Liver (tissue), 10 donors: ENCODE measurements at places on chromosomes 16 and 17. TPM values are rescaled to one million over a fixed set of nuclear protein-coding genes. Genes with fewer than 3 reads are reported as not detected.

DNA sequence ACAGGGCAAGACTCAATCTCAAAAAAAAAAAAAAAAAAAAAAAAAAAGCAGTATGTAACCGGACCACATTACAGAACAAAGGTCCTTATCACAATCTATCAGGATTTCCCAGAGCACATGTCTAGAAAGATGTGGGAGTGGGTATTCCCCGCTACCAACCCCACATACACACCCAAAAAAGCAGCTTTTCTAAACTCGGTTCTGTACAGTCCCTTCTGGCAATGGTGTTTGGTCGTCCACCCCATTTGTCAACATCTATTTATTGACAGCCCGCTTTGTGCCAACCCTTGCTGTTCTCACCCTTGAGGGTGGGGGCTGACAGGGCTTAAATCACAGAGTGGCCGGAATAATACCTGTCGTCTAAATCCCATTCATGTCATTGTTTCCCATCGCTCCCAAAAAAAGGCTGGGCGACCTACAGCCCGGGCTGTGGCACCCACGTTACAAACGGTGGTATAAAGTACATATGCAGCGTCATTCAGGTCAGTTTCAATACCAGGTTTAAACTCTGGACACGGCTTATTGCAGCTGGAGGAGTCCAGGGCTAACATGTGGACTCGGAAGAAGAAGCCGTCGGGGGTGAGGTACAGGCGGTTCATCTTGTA lies 3.6 kb downstream of the C17orf58 start:
- no peak for DNase-seq

AIPL1 gene
- total RNA-seq: not detected

COIL gene
- 9.9 TPM for total RNA-seq

TBC1D3D gene
- total RNA-seq: not detected

DNA sequence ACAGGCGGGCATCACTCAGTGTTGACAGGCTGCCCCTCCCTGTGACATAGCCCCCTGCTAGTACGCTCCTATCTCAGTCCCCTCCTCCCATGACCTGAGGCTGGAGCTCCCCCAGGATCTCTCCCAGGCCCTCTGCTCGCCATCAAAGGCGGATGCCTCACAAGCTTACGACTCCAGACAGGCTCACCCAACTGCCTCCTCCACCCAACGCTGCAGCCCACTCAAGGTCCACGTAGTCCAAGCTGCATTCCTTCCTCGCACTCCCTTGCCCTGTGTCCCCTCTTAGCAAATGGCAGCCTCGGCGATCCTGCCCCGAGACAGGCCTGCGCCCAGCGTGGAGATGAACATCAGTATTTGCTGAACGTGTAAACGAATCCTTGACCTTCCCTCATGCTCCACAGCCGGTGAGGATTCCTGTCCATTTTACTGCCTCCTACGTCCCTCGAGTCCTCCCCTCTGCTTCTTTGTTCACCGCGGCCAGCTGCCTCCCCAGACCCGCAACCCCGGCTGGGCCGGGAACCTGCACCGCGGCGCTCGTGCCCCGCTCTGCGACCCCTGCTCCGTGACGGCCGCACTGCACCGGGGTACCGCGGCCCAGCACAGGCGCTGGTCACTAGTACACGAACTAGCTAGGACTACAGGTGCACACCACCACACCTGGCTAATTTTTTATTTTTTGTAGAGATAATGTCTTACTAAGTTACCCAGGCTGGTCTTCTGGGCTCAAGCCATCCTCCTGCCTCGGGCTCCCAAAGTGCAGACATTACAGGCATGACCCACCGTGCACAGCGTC lies 838 bp upstream of the TMEM97 start:
- peak; percentile 46 for DNase-seq

GRCh38 chr17:13750816-13751793 lies 149.4 kb upstream of the HS3ST3A1 start:
- DNase-seq: no peak

- DNase-seq: no peak
These were observed 3.8 kb downstream of the ZPBP2 start for GRCh38 chr17:39871801-39872200.

GRCh38 chr16:84955427-84955826 lies 55.9 kb downstream of the ZDHHC7 start:
- DNase-seq: no peak

- DNase-seq: no peak
These were observed 102.4 kb downstream of the DNAH9 start for GRCh38 chr17:11700668-11701067.

SOCS1 gene
- total RNA-seq: 1.8 TPM

FTO gene
- 29.3 TPM for total RNA-seq

TBC1D3C gene
- total RNA-seq: 0.42 TPM

CFAP119 gene
- total RNA-seq: 2.7 TPM

GRCh38 chr16:20774703-20775362 lies 11.0 kb downstream of the ACSM3 start:
- peak; percentile 77 for DNase-seq

HOXB5 gene
- total RNA-seq: 0.08 TPM

DNA sequence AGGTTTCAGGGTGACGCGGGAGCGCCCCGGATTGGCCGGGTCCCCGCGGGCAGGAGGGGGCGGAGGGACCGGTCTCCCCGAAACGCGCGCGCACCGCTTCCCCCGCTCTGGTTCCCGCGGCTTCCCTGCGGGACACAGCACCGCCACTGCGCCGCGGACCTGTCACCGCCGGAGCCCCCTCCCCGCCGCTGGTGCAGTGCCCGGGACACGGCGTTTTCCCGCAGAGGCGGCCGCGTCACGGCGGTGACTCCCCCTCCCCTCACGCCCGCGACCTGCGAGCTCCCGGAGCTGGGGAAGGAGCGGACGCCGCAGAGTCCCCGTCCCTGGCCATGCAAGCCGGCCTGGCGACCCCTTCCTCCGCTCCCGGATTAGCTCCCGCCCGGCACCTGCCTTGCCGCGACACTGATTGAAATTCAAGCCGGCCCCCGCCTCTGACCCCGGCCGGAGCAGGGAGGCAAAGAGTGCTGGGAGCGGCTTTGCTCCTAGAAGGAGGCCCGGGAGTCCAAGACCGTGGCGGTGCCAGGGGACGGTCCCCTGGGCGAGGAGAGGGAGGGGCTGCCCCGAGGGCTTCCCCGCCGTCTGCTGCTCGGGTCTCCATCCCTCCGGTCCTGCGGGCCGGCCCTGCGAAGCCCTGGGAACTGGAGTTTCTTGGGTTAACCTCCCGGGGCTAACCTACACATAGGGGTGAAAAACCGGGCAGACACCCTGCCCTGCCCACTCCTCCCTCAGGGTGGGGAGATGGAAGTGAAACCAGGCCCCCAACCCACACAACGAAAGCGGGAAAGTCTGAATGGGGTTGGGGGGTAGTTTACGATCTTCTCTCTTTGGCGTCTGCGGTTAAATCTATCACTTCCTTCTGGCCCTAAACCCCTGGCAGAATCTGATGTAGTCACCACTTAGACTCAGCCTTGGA lies 1.0 kb downstream of the RHBDL3 start:
- no peak for DNase-seq

SP6 gene
- total RNA-seq: 0.09 TPM

KRTAP4-9 gene
- not detected for total RNA-seq

RNF222 gene
- total RNA-seq: not detected

- no peak for DNase-seq
These were observed 1.3 kb upstream of the SLC46A1 start for GRCh38 chr17:28407130-28407973.

DHX58 gene
- total RNA-seq: 20.2 TPM

HOXB2 gene
- total RNA-seq: 2.3 TPM

DNA sequence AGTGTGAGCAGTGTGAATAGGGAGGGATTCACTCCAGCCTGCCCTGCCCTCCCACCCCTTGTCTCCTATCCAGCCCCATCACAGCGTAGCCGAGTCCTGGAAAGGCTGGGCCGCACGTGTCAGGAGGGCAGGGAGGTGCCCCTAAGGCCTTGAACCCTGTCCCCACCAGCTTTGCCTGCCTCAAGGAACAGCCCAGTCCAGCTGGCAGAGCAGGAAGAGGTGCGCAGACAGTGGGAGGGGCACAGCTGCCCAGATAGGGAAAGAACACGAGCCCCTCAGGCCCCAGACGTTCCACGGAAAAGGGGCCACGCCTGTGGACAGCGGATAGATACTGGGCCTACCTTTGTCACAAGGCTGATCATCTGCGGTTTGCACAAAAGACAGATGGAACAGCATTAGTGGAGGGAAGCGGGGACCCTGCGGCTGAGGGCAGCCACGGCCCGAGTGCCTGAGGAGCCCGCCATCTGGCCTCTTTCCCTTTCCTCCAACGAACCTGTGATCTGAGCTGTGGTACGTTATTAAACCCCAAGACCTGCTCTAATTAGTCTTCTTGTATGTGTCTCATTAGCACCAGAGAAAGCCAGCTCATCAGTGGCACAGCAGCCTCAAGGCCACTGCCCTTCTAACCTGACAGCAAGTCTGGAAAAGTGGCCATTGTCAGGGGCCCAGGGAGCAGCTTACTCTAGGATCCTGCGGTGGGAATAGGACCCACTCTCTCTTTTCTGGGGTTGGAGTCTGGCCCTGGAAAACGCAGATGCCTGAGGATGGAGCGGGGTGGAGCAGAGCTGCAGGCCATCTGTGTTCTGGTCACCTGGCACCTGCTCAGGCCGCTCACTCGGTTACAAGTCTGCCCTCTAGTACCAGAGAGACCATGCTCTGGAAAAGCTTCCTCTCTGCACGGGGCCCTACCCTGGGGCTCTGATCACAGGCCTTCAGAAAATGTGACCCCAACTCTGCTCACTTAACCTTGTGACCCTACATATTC lies 16.3 kb downstream of the MPP3 start:
- no peak for DNase-seq

GRCh38 chr17:61551255-61551742 lies 39.7 kb downstream of the NACA2 start:
- no peak for DNase-seq

SBK1 gene
- 0.05 TPM for total RNA-seq

DNA sequence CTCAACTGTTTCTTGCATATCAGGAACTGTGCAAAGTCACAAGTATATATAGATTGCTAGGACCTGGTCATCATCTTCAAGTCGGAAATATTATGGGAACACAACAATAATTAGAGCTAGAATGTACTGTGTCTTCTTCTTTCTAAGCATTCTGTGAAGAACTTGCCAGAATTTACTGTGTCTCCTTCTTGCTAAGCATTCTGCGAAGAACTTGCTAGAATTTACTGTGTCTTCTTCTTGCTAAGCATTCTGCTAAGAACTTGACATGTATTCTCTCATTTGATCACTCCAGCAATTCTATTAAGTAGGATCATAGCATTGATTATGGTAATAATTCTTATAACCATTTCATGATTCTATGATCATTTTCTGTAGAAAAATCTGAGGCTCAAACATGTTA lies 231.7 kb downstream of the FOXL1 start:
- DNase-seq: no peak

NXPH3 gene
- 0.17 TPM for total RNA-seq

DNA sequence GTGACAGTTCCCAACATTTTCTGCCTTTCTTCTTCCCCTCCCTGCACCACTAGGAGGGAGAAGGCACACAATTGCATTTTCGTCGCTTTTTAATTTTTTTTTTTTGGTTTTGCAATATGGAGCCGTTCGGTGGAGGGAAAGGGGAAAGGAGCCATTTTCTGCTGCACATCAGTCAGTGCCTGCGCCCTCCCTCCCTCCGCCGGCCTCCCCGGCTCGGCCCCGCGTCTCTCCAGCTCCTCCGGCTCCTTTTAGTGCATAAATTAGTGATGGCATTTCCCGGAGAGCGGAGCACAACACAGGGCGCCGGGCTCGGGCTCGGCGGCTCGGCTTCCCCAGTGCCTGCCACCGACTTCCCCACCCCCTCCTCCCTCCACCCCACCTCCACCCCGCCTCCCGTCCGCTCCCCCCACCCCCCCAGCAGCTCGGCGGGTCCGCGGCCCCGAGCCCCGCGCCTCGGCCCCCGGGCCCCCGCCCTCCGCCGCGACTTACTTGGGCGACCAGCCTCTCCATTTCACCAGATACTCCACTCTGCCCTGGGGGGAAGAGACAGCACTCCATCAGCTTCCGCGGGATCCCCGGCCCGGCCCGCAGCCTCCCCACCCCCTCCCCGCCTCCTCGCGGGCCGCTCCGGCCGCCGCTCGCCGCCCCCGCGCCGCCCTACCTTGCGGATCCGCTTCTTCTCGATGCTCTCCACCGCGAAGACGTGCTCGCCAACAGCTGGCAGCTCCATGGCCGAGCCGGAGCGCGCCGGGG lies 542 bp downstream of the CBX4 start:
- peak; percentile 57 for DNase-seq

MEIOC gene
- total RNA-seq: not detected

PRSS8 gene
- total RNA-seq: 1.1 TPM

GRCh38 chr17:49703557-49704277 lies 4.0 kb downstream of the SLC35B1 start:
- DNase-seq: no peak

GRCh38 chr16:57372372-57373116 lies at the start of gene CX3CL1:
CX3CL1 (plus strand) TSS chr16:57372490; CDS start chr16:57372569, 79 bp downstream.
- DNase-seq: peak; percentile 84

GRCh38 chr17:76599694-76600460 lies 14.2 kb upstream of the ST6GALNAC2 start:
- no peak for DNase-seq

GP1BA gene
- total RNA-seq: not detected

RAB37 gene
- 5.1 TPM for total RNA-seq

DNA sequence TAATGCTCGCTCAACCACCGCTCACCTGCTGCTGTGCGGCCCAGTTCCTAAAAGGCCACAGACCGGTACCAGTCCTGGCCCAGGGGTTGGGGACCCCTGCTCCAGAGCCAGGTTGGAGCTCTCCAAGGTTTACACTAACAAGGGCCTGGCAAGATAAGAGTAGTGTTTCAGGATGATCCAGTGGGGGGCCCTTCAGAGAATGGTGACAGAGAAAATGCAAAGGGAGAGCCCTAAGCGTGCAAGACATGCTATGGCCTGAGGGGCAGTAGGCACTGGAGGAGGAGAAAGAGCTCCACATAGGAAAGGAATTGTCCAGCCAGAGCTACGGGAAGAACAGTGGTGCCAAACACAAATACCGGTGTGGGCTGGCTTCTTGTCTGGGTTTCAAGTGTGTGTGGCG lies 233.4 kb downstream of the STX8 start:
- no peak for DNase-seq

GRAP gene
- total RNA-seq: 6.5 TPM

DNA sequence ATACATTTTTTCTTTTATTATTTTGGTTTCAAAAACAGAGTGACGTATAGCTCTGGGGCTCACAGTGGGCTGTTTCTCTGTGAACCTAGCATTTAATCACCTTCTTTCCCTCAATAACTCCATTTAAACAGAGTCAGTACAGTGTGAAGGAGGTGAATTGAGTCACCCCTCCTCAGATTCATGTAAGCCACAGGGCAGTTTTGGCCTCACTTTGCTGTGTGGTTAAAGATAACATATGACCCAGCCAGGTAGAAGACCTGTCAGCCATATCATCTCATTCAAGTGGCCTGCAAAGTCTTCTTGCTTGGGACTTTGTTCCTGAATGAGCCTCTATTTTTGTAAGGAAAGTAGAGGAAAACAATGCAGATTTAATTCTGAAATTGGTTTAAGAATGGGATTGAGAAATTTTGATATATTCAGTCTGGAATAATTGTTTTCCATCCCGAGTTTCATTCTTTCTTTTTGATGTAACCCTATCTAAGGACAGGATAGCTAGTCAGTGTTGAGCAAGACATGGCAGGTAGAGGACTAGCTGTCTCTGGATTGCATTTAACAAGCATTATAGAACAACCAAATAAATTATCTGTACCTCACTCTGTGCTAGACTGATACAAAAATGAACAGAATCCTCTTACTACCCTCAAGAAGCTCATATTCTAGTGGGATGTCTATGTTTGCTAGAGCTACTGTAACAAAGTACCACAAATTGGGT lies 13.1 kb downstream of the MAP2K6 start:
- no peak for DNase-seq

GRCh38 chr16:28592979-28593553 lies 3.8 kb downstream of the SULT1A2 start:
- no peak for DNase-seq

RNF166 gene
- 9.1 TPM for total RNA-seq

HASPIN gene
- total RNA-seq: 5.8 TPM
